ENCODE measurements at places on chromosomes 5 and 9. TPM values are rescaled to one million over a fixed set of nuclear protein-coding genes. Genes with fewer than 3 reads are reported as not detected.

Gene HBEGF
- total RNA-seq, result 3.0 TPM

Gene ADRB2
- 11.2 TPM for total RNA-seq

DNA sequence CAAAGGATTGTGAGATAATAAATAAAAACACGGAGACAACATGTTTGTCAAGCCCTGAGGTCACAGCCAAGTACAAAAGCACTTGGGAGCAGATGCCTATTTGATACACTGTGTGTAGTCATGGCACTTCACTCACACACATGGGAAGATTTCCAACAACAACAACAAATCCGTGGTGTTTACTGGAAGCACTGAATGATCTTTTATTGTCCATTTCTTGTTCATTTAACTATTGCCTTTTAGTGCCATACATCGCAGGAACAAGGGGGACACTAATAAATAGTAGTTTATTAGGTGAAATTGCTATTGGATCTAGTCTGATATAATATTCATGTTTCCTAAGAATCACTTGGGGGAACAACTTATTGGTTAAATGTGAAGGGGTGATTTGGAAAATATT, 20.4 kb upstream of the GDNF start:
- no peaks in the 10 kb centered on the region for H3K27me3 ChIP-seq
- no peak overlapping the region for H3K4me3 ChIP-seq
- no peak for DNase-seq
- H3K27ac ChIP-seq, result no peak overlapping the region
- H3K4me1 ChIP-seq, result no peaks in the 10 kb centered on the region

Gene OXCT1
- total RNA-seq, result 3.1 TPM

GRCh38 chr5:36270175-36270574, 28.4 kb upstream of the NADK2 start:
- no peak for DNase-seq
- no peak overlapping the region for H3K27ac ChIP-seq
- H3K4me1 ChIP-seq, result peaks cover 11% of the 10 kb centered on the region
- no peaks in the 10 kb centered on the region for H3K27me3 ChIP-seq
- H3K36me3 ChIP-seq, result no peaks in the 10 kb centered on the region

Gene RNF183
- total RNA-seq, result not detected

DNA sequence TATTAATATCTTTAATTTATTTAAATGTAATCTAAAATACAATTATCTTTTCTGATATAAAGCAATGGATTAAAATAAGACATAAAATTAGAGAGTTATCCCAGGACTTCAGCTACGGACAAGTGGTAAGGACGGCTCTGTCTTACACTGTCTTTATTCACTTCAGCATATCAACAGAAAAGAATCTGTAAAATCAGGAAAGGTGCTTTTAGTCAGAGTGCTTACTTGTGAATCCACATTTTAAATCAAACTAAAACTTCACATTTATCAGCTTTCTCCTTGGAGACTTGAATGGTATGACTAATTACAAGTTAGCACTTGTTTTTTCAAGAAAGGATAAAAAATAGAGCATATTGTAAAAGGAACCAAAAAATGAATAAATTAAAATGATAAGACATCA, 39.3 kb downstream of the ST8SIA4 start:
- no peak overlapping the region for H3K27ac ChIP-seq
- DNase-seq, result no peak
- no peaks in the 10 kb centered on the region for H3K4me1 ChIP-seq
- H3K4me3 ChIP-seq, result no peak overlapping the region
- no peaks in the 10 kb centered on the region for H3K27me3 ChIP-seq
- H3K36me3 ChIP-seq, result no peaks in the 10 kb centered on the region

Gene MARCHF3
- total RNA-seq, result 22.6 TPM

- DNase-seq, result peak; percentile 16
- H3K27ac ChIP-seq, result no peak overlapping the region
- H3K36me3 ChIP-seq, result no peaks in the 10 kb centered on the region
- H3K4me1 ChIP-seq, result no peaks in the 10 kb centered on the region
- H3K27me3 ChIP-seq, result no peaks in the 10 kb centered on the region
- H3K4me3 ChIP-seq, result no peak overlapping the region
Measured at GRCh38 chr5:171632616-171633015, 153.0 kb upstream of the SMIM23 start.

Gene SLC36A2
- total RNA-seq, result 0.75 TPM

DNA sequence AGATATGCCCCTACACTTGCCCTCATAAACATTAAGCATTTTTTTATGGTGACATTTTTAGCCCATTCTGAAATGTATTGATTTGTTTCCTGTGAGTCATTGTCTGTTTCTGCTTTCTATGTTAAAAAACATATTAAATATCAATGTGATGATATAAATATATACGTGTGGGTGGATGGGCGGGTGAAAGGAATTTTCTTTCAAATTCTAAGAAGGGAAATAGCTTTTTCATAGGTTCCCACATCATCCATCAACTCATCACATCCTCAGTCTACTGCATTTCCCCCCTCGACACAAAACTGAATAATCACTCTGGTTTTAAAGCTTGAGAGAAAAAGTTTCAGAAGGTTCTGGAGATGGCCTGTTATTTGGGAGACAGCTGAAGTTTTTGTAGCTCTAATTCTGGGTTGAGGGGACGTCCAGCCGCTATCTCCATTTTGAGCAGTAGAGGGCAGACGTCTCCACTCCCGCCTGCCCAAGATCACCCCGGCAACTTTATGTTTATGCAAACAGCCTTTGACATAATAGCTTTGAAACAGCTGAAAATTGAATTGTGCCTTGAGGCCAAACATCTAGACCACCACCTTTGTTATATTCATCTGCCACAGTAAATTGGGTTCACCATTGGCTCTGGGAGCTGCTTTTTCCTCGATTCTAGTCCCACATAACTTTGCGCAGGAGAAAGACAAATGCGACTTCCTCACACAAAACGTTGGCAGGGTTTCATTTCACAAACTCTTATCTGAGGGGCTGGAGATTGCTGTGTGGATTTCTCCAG, 216.2 kb upstream of the CLINT1 start:
- no peaks in the 10 kb centered on the region for H3K27me3 ChIP-seq
- peak overlapping the region; percentile 41 for H3K4me3 ChIP-seq
- H3K4me1 ChIP-seq, result no peaks in the 10 kb centered on the region

GRCh38 chr9:18056993-18057369, 417.0 kb upstream of the ADAMTSL1 start:
- no peaks in the 10 kb centered on the region for H3K27me3 ChIP-seq
- no peaks in the 10 kb centered on the region for H3K36me3 ChIP-seq
- no peak overlapping the region for H3K4me3 ChIP-seq
- DNase-seq, result no peak

Gene SLC35D2
- total RNA-seq, result 11.9 TPM

- no peaks in the 10 kb centered on the region for H3K4me1 ChIP-seq
- H3K27me3 ChIP-seq, result no peaks in the 10 kb centered on the region
- DNase-seq, result no peak
Measured at GRCh38 chr5:79186021-79186420, 49.9 kb upstream of the JMY start.

GRCh38 chr5:145925353-145925752, 11.0 kb upstream of the SH3RF2 start:
- no peak overlapping the region for H3K27ac ChIP-seq
- no peaks in the 10 kb centered on the region for H3K4me1 ChIP-seq
- H3K36me3 ChIP-seq, result no peaks in the 10 kb centered on the region
- H3K4me3 ChIP-seq, result no peak overlapping the region
- no peaks in the 10 kb centered on the region for H3K27me3 ChIP-seq

GRCh38 chr5:168086746-168087145, 204.7 kb upstream of the WWC1 start:
- no peak overlapping the region for H3K4me3 ChIP-seq
- H3K36me3 ChIP-seq, result no peaks in the 10 kb centered on the region
- no peak for DNase-seq
- no peak overlapping the region for H3K27ac ChIP-seq
- H3K27me3 ChIP-seq, result no peaks in the 10 kb centered on the region
- no peaks in the 10 kb centered on the region for H3K4me1 ChIP-seq

Gene SHOC1
- total RNA-seq, result not detected

GRCh38 chr5:56620903-56621677, 194.3 kb upstream of the MAP3K1 start:
- H3K4me3 ChIP-seq, result no peak overlapping the region
- no peak for DNase-seq
- no peak overlapping the region for H3K27ac ChIP-seq
- no peaks in the 10 kb centered on the region for H3K27me3 ChIP-seq

Gene TSSK1B
- total RNA-seq, result not detected

GRCh38 chr5:9166202-9167112, 379.4 kb downstream of the SEMA5A start:
- no peaks in the 10 kb centered on the region for H3K4me1 ChIP-seq
- no peaks in the 10 kb centered on the region for H3K36me3 ChIP-seq
- no peak for DNase-seq
- no peak overlapping the region for H3K4me3 ChIP-seq

GRCh38 chr5:52063186-52063585, 679.9 kb downstream of the ISL1 start:
- H3K27ac ChIP-seq, result no peak overlapping the region
- no peak overlapping the region for H3K4me3 ChIP-seq
- DNase-seq, result no peak
- H3K4me1 ChIP-seq, result no peaks in the 10 kb centered on the region
- no peaks in the 10 kb centered on the region for H3K36me3 ChIP-seq
- H3K27me3 ChIP-seq, result no peaks in the 10 kb centered on the region

GRCh38 chr9:5230554-5230953, 665 bp upstream of the INSL4 start:
- H3K27me3 ChIP-seq, result no peaks in the 10 kb centered on the region
- H3K4me3 ChIP-seq, result no peak overlapping the region
- H3K4me1 ChIP-seq, result no peaks in the 10 kb centered on the region
- no peak overlapping the region for H3K27ac ChIP-seq

Gene IRX2
- not detected for total RNA-seq

Gene OBP2B
- not detected for total RNA-seq

GRCh38 chr9:89844535-89844934, 239.7 kb downstream of the GADD45G start:
- no peaks in the 10 kb centered on the region for H3K4me1 ChIP-seq
- no peak overlapping the region for H3K4me3 ChIP-seq
- H3K36me3 ChIP-seq, result no peaks in the 10 kb centered on the region
- H3K27me3 ChIP-seq, result no peaks in the 10 kb centered on the region
- DNase-seq, result peak; percentile 38

GRCh38 chr9:35760651-35761050, 6.6 kb upstream of the MSMP start:
- H3K36me3 ChIP-seq, result no peaks in the 10 kb centered on the region
- peak; percentile 73 for DNase-seq
- no peak overlapping the region for H3K4me3 ChIP-seq
- peaks cover 31% of the 10 kb centered on the region for H3K4me1 ChIP-seq

GRCh38 chr9:98373609-98374008, 118.2 kb upstream of the TBC1D2 start:
- H3K4me1 ChIP-seq, result no peaks in the 10 kb centered on the region
- DNase-seq, result no peak
- no peaks in the 10 kb centered on the region for H3K27me3 ChIP-seq
- no peak overlapping the region for H3K4me3 ChIP-seq

GRCh38 chr5:136622747-136623146, 257.4 kb upstream of the TRPC7 start:
- no peaks in the 10 kb centered on the region for H3K4me1 ChIP-seq
- H3K27ac ChIP-seq, result no peak overlapping the region
- no peak for DNase-seq
- no peak overlapping the region for H3K4me3 ChIP-seq
- H3K27me3 ChIP-seq, result no peaks in the 10 kb centered on the region
- no peaks in the 10 kb centered on the region for H3K36me3 ChIP-seq

GRCh38 chr5:173688703-173689102, 72.3 kb upstream of the BOD1 start:
- no peak for DNase-seq
- no peak overlapping the region for H3K27ac ChIP-seq
- no peaks in the 10 kb centered on the region for H3K36me3 ChIP-seq
- H3K27me3 ChIP-seq, result no peaks in the 10 kb centered on the region
- H3K4me3 ChIP-seq, result no peak overlapping the region
- H3K4me1 ChIP-seq, result no peaks in the 10 kb centered on the region

Gene MAP1B
- 1,059 TPM for total RNA-seq

GRCh38 chr5:74179179-74179578, 461.3 kb downstream of the ENC1 start:
- DNase-seq, result no peak
- H3K36me3 ChIP-seq, result no peaks in the 10 kb centered on the region
- H3K27ac ChIP-seq, result no peak overlapping the region
- no peaks in the 10 kb centered on the region for H3K4me1 ChIP-seq
- no peak overlapping the region for H3K4me3 ChIP-seq

Gene FXN
- not detected for total RNA-seq

DNA sequence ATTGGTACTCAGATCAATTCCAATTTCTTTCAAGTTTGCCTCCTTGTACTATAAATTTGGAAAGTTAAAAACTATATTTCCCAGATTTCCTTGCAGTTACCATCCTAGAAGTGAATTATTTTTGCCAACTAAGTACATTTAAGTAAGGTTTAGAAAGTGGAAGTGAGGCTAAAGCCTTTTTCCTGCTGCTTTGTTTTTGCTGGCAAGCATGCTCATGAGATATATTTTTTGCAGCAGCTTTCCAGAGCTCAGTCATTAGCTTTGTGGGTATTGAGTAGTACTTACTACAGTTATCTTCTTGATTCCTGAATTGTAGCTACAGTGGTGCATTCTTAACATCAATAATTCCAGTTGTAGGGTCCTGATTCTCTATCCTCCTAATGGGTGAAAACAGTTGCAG, 3.5 kb upstream of the BTF3 start:
- H3K4me1 ChIP-seq, result peaks cover 10% of the 10 kb centered on the region
- no peak overlapping the region for H3K4me3 ChIP-seq
- no peaks in the 10 kb centered on the region for H3K36me3 ChIP-seq
- H3K27me3 ChIP-seq, result no peaks in the 10 kb centered on the region

DNA sequence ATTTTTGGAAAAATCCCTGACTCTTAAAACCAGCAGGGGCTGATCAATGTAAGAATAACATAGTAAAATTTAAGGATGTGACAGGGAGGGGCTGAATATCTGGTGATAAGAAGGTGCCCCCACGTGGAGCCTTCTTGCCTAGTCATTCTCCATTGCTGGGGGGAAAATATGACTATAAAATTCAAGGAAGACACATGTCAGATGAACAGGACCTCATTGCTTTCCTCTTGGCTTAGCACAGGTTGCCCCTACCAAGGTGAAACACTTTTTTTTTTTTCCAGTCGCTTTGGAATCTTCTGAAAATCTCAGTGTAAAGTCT, 310.9 kb downstream of the EFNA5 start:
- no peaks in the 10 kb centered on the region for H3K27me3 ChIP-seq
- H3K36me3 ChIP-seq, result no peaks in the 10 kb centered on the region
- H3K27ac ChIP-seq, result no peak overlapping the region
- no peak overlapping the region for H3K4me3 ChIP-seq
- no peak for DNase-seq

- H3K27ac ChIP-seq, result no peak overlapping the region
- H3K27me3 ChIP-seq, result peaks cover 12% of the 10 kb centered on the region
- H3K4me1 ChIP-seq, result peaks cover 2% of the 10 kb centered on the region
- no peak overlapping the region for H3K4me3 ChIP-seq
Measured at GRCh38 chr5:1446602-1447343, 1.5 kb upstream of the SLC6A3 start.

- DNase-seq, result no peak
- peaks cover 34% of the 10 kb centered on the region for H3K36me3 ChIP-seq
- no peaks in the 10 kb centered on the region for H3K27me3 ChIP-seq
- H3K4me1 ChIP-seq, result no peaks in the 10 kb centered on the region
Measured at GRCh38 chr9:13205824-13206223, 73.7 kb downstream of the MPDZ start.
